ENCODE measurements at places on chromosomes 3 and 15.
A peak's percentile ranks its signal among the peaks of the same experiment; 100 is the strongest.

DNA sequence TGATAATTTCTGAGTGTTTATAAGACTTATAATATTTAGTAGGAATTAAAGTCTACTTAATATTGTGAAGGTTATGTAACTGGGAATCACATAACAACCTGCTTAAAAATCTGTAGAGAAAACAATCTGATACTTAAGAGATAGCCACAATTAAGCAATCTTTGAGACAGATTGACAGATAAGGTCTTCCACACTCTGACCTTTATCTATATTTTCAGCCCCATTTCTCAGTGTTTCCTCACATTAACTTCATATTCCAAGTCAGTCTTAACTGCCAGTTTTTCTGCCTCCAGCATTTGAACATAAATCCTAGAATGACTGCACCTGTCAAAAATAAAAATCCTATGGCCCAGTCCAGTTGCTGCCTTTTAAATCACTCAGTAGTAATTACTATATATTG lies 423.2 kb downstream of the PYDC2 start:
- DNase-seq = no peak

- DNase-seq = peak; percentile 27
These were observed 52.8 kb downstream of the RGMA start for GRCh38 chr15:93035953-93036810.

GRCh38 chr15:51647128-51647562 lies 24.6 kb upstream of the DMXL2 start:
- DNase-seq = no peak

GRCh38 chr3:145522893-145523651 lies 637.9 kb downstream of the PLOD2 start:
- no peak for DNase-seq

DNA sequence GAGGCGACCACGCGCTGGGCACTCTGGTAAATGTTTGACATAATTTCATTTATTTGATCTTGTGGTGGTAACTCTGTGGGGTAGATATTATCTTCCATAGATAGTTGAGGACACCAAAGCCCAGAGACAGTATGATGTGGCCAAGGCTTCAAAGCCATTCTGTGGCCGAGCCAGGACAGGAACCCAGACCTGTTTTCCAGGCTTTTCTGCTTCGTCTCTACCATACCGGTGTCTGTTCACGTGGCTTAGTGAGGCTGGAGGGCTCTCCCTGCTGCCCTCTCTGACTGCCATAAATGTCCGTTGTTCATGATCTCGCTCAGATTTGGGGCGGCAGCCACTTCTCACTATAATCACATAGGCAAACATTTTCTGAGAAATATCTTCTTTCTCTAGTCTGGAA lies 134.7 kb downstream of the PEX5L start:
- no peak for DNase-seq

DNA sequence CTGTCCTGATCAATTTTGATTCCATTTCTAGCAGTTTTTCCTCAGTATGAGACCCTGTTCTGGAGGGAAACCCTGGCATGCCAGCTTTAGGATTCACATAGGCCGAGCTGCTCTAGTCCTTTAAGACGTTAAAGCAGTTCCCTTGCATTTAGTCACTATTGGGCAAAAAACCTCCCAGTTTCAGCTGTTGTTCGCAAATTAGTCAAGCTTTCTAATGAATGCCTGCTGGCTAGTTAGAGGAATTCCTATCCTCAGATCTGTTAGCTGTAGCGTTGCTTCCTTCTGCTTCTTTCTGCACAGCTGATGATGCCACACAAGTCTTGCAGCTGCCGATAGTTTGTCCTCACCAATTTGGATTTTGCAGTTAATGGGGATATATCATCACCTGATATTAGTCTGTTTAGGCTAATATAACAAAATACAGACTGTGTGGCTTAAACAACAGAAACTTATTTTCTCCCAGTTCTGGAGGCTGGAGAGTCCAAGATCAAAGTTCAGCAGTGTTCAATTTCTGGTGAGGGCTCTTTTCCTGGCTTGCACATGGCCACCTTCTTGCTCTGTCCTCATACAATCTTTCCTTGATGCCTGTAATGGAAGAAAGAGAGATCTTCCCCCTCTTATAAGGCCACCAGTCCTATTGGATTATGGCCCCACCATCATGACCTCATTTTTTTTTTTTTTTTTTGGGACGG lies 7.5 kb upstream of the UBL7 start:
- no peak for DNase-seq

DNA sequence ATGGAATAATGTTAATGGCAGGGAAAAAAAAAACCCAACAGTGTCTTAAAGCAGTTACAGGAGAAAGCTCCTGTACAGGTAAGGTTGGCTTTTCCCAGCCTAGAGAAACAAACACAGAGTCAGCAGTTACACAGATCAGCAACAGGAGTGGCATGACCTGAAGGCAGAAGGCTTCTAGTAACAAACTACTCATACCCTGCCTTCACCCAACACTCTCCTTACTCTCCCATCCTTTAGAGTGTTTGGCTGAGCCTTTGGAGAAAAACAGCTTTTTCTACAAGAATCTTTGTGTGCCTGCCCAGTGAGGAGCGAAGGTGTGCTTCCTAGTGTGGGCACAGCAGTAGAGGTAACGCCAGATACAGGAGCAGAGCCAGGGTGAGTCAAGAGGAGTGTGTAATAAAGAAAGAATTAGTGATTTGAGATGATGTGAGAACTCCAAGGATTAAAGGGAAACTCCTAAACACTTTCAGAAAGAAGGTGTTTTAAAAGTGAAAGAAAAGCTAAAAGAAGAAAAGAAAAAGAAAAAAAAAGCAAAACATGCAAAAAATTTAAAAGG lies 152.7 kb downstream of the POLR2M start:
- DNase-seq = no peak

DNA sequence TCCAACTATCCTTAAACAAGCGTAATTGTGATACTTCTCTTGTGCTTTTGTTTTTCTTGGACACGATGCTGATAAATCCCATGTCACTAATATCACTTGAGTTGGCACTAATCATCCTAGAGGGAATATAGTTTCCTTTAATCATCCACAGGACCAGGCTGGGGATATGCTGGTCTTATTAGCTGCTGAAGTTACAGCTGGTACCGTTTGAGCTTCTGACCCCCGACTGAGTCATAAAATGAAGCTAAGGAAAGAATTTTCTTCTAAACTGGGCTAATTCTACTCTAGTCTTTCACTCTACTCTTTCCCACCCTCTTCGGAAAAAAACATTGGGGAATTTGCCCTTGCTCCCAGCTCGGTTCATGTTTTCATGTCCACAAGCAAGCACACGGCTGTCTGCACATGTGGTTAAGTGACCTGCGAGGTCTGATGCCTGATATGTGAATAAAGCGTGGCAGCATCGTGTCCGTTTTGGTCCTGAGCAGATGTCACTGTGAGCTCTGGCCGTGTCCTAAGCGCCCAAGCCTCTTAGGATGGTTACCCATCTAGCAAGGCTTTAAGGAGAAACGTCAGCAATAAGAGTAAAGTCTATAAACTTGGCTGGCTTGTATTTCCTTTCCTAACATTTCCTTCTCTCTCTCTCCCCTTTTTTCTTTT lies 223.7 kb downstream of the ITPR1 start:
- DNase-seq = no peak

GRCh38 chr3:74518610-74519009 lies 95.8 kb downstream of the CNTN3 start:
- no peak for DNase-seq

DNA sequence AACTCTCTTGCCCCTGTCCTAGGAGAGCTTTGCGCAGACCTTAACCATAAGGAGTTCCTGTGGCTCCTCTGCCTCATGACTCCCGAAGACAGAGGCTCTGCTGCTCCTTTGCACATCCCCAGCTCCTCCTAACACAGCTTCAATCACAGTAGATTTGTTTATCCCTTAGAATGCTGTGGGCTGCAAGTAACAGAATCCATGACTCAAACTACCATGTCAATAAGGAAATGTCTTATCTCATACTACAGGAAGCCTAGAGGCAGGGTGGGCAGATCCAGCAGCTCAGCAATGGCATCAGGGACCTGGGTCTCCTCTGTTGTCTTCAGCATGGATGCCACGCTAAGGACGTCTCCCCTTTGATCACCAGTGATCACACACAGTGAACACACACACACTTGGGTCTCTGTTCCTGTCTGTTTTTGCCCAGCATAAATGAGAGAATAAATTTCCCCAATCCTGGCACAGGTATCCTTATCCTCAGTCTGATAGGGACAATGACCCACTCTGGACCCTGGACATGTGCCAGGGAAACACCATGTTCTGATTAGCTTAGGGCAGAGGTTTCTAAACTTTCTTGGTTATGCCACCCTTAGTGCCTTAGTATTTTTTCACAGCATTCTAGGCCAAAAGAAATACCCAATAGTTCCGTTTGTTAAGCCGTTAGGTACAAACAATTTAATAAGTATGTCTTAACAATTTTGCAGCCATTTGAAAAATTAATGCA lies 46.1 kb upstream of the MRPS22 start:
- no peak for DNase-seq

GRCh38 chr3:105499961-105500360 lies 133.3 kb downstream of the ALCAM start:
- no peak for DNase-seq

GRCh38 chr15:55683376-55683775 lies 59.6 kb downstream of the PRTG start:
- DNase-seq = no peak

DNA sequence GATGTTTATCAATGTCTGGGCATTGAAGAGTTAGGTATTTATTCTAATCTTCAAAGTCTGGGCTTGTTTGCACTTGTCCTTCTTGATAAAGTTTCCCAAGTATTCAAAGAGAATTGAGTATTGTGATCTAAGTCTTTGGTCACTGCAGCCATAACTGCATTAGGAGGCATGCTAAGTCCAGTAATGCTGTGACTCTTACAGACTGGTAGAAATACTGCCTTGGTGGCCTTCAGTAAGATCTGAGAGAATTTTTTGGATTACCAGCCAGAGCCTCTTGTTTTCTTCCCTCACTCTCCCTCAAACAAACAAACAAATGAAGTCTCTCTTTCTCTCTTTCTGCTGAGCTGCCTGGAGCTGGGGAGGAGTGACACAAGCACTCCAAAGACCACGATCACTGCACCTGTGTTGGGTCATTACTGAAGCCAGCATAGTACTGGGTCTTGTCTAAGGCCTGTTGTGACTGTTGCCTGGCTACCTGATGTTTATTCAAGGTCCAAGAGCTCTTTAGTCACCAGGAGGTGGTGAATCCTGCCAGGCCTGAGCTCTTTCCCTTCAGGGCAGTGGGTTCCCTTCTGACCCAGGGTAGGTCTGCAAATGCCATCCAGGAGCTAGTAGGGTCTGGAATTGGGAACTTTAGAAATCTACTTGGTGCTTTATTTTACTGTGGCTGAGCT lies 14.8 kb upstream of the RBP2 start:
- no peak for DNase-seq

DNA sequence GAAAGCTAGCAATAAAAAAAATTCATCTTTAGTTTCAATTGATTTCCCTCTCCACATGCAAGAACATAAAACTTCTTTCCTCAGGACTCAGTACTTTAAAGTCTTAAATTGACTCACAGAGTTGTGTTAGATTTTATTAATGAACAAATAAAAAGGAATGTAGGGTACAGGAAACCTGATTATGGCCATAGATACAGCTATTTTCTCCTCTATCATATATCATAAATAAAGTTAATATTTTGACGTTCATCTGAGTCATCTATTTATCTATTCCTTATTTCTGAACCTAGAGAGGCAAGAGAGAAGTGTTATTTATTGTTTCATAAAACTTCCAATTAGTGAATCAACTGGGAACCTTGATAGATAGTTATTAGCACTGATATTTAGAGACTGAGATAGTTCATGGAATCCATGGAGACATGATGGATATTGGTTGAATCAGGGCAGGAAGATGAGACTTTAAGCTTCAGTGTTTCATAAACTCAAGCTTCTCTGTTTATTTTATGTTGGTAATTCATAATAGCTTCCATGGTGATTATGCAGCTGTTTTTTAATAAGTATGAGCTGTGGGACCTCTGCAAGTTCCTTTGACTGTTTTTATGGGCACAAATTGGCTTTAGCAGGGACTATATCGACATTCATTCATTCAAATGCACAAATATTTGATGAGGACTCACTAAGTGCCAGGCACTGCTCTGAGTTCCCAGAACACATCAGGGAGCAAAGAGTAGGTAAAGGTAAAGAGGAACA lies 143.5 kb upstream of the TGFBR2 start:
- no peak for DNase-seq

DNA sequence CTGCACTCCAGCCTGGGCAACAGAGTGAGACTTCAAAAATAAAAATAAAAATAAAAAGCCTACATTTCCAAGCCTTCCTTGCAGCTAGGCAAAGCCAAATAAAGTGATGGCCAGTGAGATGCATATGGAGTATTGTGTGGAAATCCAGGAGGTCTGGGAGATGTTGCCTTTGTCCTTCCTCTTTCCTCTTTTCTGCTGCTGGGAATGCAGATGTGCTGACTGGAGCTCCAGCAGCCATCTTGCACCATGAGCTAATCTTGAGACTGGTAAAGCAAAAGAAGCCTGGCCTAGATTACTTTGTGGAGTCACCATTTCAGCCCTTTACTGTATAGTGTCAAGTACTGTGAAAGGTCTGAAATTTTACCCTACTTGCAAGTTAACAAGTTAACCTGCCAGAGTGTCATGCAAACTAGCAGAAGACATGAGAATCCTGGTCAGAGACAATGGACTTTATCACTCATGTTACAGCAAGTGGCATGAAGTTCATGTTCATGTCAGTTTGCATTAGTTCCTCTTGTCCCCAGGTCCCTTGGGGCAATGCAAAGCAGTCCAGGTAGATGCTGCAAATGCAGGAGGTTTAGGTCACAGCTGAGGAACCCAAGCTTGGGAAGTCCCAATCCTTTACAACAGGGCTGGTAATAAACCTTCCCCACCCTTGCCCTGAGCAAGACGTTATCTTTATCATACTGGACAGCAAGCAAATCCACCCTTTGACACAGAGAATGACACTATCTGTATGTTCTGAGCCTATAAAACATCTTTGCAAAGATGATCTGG lies 103.1 kb downstream of the TLE3 start:
- no peak for DNase-seq

GRCh38 chr3:194277104-194277785 lies 73.9 kb downstream of the CPN2 start:
- DNase-seq = no peak

DNA sequence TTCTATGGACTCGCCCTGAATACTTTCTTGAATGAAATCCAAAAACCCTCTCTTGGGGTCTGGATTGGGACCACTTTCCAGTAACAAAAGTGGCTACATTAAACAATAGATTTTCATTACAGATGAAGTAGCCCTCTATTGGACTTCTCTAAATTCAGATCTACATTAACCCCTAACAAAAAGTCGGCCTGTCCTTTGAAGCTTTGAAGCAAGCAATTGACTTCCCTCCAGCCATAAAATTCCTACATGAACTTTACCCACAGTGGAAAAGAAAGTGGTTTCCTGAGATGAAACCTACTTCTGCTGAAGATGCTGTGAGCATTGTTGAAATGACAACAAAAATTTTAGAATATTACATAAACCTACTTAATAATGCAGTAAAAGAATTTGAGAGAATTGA lies 967.1 kb upstream of the ROBO1 start:
- DNase-seq = no peak

GRCh38 chr3:181753391-181753790 lies 41.7 kb downstream of the SOX2 start:
- DNase-seq = no peak

Measured in activated CD4-positive, alpha-beta T cell treated with anti-CD3 and anti-CD28 coated beads for 4 hours (primary cell).